CD8-positive, alpha-beta T cell (primary cell): ENCODE measurements at places on chromosomes 2 and 18.
A peak's percentile ranks its signal among the peaks of the same experiment; 100 is the strongest.

DNA sequence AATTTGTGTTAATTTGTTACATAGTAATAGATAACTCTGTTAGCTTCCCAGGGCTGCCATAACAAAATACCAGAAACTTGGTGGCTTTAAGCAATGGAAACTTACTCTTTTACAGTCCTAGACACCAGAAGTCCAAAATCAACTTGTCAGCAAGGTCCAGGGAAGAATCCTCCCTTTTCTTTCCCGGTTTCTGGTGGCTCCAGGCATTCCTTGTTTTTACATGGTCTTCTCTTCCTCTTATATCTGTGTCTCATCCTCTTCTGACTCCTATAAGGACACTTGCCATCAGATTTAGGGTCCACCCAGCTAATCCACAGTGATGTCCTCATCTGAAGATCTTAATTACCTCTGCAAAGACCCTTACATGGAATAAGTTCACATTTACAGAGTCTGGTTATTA, 95.6 kb downstream of the DDX1 start:
- DNase-seq: no peak

- DNase-seq: no peak
Measured at GRCh38 chr2:16925145-16925544, 259.5 kb upstream of the CYRIA start.

DNA sequence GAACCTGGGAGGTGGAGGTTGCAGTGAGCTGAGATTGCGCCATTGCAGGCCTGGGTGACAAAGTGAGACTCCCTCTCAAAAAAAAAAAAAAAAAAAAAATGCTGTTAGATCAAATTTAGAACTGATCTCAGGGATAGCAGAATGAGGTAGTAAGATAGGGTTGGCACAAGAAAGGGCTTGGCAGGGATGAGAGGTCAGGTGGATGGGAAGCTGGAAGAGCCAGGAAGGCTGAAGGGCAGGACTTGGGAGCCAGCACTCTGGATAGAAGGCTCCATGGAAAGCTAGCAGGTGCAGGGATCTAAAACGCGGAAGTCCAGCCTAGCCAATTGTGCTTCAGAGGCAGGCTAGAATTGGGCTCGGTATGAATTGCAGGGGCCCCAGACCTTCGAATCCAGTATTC, 250.9 kb upstream of the SP5 start:
- no peak for DNase-seq

DNA sequence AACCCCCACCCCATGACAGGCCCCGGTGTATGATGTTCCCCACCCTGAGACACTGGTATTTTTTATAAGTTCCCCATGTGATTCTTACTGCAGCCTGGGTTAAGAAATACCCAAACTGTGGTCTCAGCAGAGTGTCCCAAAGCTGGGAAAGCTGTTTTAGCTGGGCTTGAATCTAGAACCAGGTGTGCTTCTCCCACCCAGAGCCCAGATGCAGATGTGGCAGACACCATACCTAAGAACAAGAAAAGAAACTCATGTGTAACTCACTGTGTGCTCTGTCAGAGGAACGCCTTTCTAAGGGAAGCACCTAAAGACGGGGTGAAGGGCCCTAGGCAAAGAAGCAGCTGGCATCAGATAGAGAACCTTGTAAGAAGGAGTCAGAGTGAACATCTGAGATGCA, 23.9 kb downstream of the DOK1 start:
- no peak for DNase-seq

DNA sequence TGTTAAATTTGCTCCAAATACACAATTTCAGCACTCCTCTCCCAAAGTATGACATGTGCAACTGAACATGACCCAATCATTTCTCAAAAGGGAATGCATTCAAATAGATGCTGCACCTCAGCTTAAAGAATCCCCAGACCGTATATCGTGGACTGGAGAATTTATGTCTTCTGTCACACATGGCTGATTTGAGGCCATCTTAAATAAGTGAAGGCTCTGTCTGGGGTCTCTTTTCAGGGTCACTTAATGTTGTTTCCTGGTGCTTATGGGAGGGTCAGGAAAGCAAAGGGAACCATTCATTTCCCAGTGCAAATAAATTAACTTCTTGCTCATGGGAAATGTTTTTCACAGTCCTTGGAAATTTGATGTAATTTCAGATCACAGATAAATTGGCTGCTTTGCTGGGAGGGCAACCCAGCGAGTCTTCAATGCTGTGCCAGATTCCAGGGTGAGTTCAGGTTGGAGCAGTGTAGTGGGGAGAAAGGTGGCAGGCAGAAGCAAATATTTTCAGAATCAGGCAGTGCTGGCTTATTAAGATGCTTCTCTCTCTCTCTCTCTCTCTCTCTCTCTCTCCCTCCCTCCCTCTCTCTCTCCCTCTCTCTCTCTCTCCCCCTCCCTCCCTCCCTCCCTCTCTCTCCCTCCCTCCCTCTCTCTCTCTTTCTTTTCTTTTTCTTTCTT, 34.3 kb downstream of the GATA6 start:
- DNase-seq: no peak

DNA sequence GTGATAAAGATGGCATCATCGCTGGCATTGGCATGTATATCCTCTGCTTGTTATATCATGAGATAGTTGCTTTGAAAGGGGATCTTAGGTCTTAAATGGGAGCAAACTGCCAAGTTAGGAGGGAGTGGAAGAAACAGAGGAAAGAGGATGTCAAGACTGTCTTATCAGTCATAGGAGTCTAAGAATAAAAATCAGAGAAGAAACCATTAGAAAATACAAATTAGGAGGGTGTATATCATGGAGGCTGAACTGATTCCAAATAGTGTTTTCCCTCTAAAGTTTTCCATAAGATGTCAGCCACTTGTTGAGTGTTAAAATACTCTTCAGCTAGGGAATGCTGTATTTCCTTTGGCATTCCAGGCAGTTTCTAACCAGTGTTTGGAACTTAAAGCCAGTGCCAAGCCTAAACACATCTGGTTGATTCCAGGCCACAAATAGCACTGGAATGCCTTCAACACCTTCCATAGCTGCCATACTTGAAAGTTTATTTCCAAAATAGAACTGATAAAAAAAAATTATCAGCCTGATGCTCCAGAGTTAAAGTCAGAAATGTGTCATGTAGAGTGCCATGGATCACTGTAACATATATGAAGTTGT, 129.4 kb downstream of the ZEB2 start:
- no peak for DNase-seq

GRCh38 chr2:10559634-10560224, 111.6 kb upstream of the ODC1 start:
- no peak for DNase-seq

- DNase-seq: no peak
Measured at GRCh38 chr2:101255501-101255900, 2.8 kb downstream of the CNOT11 start.

DNA sequence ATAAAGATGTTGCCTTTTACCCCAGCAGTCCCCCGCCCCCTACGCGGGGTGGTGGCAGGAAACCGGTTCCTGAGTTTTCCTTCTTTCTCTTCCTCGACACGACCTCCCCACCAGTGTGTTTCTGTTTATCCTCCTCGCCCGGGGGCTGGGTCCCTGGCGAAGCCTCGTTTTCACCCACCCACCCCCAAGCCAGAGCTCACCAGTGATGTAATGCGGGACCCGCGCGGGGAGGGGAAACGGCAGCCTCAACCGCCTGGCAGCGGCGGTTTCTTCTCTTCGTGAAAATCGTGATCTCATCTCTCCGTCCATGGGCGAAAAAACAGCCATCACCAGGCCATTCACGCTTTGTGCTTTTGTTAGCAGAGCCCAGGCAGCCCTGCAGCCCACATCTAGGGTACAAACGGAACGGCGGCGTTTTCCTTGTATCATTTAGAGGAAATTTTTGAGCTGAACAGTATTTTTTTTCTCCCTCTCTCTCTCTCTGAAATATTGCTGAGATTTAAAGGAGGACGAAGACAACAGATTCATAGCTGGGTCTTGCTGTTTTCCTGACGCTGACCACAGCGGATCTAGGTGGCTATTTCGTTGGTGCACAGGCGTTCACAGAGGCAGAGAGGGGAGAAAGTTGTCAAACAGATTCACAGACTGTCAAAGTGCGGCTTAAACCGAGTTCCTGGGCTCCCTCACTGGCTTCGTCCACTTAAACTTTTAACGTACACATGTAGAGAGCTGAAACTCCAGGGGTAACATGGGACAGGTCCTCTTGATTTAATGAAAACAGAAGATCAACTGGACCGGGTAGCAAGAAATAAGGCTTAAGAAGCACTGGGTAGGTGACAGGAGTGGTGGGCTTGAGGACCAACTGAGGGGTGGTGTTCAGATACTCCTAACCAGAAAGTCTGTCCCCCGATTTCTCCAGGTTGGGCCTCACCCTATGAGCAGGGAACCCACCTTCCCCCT, 21.9 kb upstream of the PAX3 start:
- no peak for DNase-seq

GRCh38 chr2:240154606-240155005, 14.1 kb upstream of the OTOS start:
- DNase-seq: no peak

- no peak for DNase-seq
Measured at GRCh38 chr2:152019732-152020131, 79.1 kb downstream of the CACNB4 start.

- DNase-seq: no peak
Measured at GRCh38 chr2:239657992-239658391, 257.2 kb upstream of the HDAC4 start.

DNA sequence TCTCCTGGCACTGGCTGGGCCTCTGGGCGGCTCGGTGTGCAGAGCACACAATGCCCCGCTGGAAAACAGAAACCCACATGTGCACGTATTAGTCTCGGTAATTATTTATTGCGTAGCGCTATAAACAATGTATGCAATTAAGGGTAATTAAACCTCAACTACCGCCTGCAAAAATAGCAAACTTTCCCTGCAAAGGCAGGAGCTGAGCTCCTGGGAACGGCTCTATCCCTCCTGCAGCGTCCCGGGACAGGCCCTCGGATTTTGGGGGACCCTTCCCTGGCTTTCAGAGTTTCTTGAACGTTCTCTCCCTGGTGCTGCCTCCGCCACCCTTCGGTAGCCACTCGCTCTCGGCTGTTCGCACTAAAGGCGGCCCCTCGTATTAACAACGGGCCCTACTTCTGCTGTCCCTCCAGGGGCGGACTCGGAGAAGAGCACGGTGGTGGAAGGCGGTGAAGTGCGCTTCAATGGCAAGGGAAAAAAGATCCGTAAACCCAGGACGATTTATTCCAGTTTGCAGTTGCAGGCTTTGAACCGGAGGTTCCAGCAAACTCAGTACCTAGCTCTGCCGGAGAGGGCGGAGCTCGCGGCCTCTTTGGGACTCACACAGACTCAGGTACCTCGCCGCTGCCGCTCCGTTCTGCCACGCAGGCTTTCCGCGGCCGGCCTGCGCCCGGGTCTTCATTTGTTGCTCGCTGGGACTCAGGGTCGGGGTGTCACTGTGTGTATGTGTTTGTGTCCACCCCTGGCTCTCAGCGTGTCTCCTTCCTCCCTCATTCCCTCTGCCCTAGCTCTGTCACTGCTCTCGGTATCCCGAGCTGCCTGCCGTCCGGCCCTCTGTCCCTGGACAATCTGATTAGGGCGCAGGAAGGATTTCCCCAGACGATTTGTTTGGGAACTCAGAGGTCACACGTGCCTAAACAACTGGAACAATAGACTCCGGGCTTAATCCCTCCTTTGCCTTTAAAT, 1.2 kb downstream of the DLX1 start:
- peak; percentile 66 for DNase-seq

DNA sequence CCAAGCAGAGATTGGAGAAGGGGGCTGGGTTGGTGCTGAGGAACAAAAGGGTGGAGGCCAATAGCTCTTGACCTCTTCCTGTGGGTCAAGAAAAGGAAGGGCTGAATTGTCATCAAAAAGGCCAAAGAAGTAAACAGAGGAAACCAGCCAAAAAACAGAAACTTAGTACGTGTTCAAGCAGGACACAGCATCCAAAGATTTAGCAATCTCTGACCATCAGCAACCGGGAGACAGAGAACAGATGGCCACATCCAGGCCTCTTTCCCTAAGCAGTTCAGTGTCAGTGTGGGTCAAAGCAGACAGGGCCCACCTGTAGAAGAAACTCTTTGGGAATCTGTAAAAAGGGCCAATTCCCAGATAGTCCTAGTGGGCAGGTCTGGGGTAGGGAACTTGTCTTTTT, 2.9 kb downstream of the DNPEP start:
- no peak for DNase-seq

- DNase-seq: no peak
Measured at GRCh38 chr2:188291617-188292347, at the start of gene GULP1. TSS of gene GULP1 (plus strand) at chr2:188291874. CDS start at chr2:188477703, 185,829 bp downstream.

DNA sequence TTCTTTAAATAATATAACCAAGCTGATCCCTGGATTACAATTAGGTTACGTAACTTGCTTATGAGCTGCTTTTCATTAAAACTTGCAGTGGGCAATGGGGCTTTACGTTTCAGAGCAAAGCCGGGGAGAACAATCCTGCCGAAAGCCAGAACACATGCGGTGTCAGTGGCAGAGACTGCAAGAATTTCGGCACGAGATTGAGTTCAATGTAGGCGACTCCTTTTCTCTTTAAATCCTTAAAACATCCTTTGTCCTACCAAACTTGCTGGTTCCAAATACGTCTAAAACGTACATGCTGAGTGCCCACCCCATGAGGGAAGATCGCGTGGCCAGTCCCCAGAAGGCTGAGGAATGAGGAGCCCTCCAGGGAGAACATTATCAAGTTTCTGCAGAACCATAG, 36.8 kb upstream of the NCOA1 start:
- DNase-seq: no peak

DNA sequence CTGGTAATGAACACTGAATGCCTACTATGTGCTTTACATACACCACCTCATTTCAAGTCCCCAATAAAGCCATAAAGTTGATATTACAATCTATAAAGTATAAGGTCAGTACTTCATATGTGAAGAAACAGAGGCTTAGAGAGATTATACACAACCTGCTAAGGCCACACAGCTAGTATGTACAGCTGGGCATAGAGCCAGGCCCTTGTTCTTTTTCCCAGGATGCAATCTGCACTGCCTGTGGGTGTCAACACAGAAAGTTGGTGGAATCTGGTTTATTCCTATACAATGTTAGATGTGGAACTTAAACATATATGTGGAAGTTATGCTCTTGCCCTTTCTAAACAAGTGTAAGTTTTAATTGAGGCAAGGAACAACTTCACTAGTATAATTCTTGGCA, 32.8 kb downstream of the INSIG2 start:
- DNase-seq: no peak

DNA sequence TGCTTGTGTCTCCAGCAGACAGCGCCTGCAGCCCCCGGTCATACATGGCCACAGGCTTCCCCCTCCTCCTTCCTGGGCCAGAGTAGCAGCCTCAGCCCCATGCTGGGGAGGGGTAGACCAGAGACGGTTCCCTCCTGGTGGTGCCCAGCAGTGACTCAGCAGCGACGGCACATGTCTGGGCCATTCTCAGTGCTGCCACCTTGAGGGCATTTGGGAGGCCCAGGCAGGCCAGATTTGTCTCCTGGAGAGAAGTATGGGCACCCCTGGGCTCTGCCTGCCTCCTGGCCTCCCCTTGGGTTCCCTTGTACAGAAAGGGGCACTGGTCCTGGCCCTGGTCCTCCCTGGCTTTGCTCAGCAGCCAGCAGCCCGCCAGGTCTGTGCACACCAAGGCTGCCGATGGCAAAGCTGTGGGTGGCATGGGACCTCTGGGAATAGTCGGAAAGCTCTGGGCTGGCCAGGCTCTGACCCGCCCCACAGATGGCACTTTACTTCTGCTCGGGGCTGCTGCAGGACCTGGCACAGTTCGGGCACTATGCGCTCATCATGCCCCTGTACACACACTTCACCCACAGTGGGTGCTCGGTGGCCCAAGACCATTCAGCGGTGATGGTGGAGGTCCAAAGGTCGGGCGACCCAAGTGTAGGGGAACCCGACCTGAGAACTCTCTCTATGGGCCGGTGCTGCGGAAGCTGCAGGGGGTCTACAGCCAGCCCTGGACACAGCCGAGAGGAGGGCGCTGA, 11.4 kb upstream of the ALPI start:
- peak; percentile 70 for DNase-seq
